A549 treated with ZK216348 at 1 μM for 4 hours (cell line): ENCODE measurements at places on chromosomes 2 and 18. TPM values are rescaled to one million over a fixed set of nuclear protein-coding genes. Genes with fewer than 3 reads are reported as not detected.

The KCNF1 gene
- total RNA-seq: 20.2 to 46.1 TPM (median 40.1 TPM) in 5 replicates

The KLHL29 gene
- total RNA-seq: 3.9 to 6.2 TPM (median 5.2 TPM) in 5 replicates

The TRIM43B gene
- total RNA-seq: not detected in 5 replicates

The SIGLEC15 gene
- 0.05 to 0.12 TPM in 2 of 5 replicates, not detected in the others for total RNA-seq

The MARS2 gene
- total RNA-seq: 9.4 to 10.8 TPM (median 10.0 TPM) in 5 replicates

The GPR39 gene
- total RNA-seq: 7.4 to 10.3 TPM (median 9.6 TPM) in 5 replicates

The PTPN4 gene
- 12.6 to 23.4 TPM (median 17.2 TPM) in 5 replicates for total RNA-seq

The TCF23 gene
- total RNA-seq: not detected in 5 replicates

The KCNS3 gene
- 0.93 to 2.0 TPM (median 1.1 TPM) in 5 replicates for total RNA-seq
